ENCODE measurements at places on chromosomes 6 and 20.

DNA sequence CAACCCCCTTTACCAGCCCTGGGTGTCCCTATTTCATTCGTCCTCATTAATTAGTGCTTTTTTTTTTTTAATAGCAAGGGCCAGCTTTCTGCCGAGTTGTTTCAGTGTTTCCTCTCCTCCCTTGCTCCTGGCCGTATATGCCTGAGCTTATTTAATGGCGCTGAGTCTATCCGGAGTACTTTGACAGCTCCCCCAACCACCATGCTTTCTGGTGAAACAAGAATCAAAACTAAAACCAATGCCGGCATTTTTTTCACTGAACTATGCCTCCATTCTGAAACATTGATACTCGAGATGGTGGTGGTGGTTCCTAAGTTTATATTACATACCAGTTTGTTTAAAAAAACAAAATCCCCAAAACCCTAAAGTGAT lies 1.2 kb downstream of the DCBLD1 start:
- DNase-seq = no peak

DNA sequence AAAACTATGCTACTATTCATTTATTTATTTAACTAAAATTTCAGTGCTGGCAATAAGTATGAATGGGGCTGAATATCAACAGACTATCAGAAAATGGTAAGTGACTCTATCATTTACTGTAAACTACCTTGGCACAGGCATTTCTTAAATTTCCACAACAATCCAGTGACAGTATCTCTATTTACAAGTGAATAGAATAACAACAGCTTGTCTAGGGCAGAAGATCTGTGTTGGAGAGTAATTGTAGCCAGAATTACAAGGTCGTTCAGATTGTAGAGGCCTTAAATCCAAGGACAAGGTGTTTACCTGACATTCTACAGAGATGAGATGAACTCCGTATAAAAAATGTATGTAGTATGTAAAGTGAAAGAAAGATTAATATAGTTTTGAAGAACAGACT lies 193.8 kb upstream of the SIM1 start:
- DNase-seq = no peak

DNA sequence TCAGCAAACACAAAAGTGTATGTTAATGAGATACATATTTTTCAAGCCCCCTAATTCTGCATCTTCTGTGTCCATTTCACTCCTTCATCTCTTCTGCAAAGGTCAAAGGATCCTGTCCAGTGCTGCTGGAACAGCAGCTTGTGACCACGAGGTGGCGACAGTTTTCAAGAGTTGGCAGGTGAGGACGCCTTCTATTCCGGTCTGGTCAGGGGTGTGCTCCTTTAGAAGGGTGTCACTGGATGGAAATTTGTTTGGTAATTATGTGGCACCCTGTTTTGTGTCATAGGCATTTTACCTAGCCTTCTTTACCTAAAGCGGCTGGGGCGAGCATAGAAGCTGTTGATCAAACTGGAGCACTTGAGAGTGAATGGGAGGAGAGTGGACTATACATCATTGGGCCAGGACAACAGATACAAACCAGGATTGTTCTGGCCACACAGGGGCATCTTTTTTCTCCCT lies 32.9 kb upstream of the ERVFRD-1 start:
- peak; percentile 82 for DNase-seq

GRCh38 chr20:19867074-19867473 lies 109.0 kb downstream of the RIN2 start:
- DNase-seq = no peak

GRCh38 chr6:34022250-34022872 lies 123.5 kb downstream of the GRM4 start:
- DNase-seq = no peak

GRCh38 chr6:17621003-17621402 lies 20.9 kb downstream of the FAM8A1 start:
- DNase-seq = no peak

- peak; percentile 94 for DNase-seq
These were observed 29.8 kb downstream of the RHAG start for GRCh38 chr6:49606721-49607390.

DNA sequence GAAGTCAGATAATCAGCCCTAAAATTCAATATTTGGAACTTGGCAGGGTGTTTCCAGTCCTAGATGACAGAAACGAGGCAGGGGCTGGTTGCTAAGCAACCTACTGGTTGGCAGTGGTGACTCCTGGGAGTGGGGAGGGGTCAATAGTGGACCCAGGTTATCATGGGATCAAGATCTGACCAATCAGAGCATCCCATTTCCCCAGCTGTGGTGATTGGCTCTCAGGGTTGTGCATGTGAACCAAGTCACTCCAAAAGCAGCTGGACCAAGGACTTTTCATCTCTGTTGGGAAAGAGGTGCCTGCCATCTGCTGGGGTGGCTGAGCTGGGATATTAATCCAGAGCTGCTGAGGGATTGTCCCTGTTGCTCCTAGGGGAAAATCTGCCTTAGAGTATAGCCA lies 253.4 kb downstream of the PREX1 start:
- peak; percentile 2 for DNase-seq

GRCh38 chr20:45028424-45029136 lies 62.3 kb downstream of the STK4 start:
- DNase-seq = no peak

DNA sequence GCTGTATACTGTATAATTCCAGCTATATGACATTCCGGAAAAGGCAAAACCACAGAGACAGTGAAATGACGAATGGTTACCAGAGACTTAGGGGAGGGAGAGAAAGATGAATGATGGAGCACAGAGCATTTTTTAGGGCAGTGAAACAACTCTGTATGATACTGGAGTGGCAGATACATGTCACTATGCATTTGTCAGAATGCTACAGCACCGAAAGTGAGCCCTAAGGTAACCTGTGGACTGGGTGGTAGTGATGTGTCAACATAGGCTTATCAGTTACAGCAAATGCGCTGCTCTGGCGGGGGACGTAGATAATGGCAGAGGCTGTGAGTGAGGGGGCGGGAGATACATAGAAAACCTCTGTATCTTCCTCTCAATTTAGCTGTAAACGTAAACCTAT lies 201.3 kb upstream of the SSTR4 start:
- DNase-seq = no peak

DNA sequence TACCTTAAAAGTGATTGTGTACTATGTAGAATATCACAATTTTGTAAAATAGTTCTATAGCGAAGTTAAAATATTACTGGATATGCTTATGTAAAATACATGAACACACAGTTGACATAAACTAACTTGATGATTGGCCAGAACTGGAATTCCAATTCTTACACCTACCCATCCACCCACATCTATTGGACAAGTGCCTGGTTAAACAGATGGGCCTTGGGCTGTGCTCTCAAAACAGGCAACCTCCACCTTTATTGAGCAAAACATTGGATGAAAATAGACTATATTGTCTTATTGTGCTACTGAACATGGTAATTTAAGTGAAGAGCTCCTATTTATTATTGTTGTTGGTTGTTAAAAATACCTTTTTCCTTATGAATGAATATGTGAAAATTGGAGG lies 154.0 kb upstream of the FLRT3 start:
- no peak for DNase-seq

- no peak for DNase-seq
These were observed 34.6 kb downstream of the EDN1 start for GRCh38 chr6:12324748-12325147.

GRCh38 chr6:76671751-76672150 lies 599.3 kb upstream of the IMPG1 start:
- DNase-seq = no peak

DNA sequence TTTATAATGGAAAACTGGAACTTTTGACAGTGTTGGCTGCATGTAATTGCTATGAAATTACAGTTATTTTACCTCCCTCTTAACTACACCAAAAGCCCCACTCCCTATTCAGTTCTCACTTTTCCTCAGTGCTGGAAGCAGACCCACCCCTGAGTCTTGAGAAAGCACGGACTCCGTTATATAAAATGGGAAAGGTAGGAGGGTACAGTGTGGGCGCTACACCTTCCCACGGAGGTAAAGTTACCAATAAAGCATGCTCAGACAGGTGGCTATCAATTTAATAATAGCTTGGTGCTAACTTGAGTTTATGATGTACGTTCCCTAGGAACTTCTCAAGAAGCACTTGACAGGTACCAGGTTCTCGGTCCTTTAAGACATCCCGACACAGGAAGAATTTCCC lies 59.0 kb downstream of the CLIC5 start:
- no peak for DNase-seq

DNA sequence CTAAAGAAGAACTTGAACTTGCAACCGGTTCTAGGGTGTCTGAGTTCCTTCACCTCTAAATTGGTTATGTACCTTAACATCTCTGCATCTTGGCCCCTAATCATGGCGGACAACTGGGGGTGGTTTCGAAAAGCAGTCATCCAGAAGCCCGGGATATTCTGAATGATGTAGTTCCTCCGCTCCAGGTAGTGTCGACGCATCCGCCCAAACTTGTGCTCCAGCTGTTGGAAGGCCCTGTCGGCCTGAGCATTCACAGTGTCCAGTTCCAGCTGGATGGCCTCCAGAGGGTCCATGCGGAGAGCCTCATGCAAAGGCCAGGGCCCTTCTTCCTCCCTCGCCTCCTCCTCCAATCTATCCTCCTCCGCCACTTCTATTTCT lies 887 bp downstream of the TSPYL1 start:
- peak; percentile 75 for DNase-seq

GRCh38 chr20:20327746-20328145 lies 40.2 kb upstream of the INSM1 start:
- no peak for DNase-seq

DNA sequence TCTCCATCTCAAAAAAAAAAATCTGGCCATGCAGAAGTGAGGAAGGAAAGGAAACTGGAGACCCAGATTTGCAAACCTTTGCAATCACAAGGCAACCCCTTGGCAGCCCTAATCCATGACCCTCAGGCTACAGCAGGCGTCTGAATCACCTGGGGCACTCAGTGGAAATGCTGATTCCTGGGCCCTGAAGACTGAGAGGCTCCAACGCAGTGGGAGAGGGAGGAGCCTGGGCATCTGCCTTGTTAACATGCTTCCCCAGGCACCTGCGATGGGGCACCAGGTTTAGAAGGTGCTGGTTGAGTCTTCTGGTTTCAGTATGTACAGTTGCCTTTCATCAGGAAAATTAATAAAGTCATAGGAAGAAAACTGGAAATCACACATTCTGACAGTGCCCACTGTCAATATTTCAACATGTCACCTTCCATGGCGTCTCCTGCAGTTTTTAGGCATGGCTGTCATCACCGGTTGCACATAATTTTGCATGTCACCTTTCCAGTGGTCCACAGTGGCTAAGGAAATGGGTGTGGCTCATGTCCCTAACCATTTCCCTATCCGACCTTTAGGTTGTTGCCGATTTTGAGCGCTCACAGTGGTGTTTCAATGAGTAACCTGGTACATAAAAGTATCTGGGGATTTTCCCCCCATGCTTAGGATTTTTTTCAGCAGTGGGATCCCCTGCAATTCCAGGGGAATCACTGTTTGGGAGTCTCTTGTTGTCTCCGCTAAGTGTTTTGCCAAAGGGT lies 56.9 kb downstream of the PREX1 start:
- no peak for DNase-seq

DNA sequence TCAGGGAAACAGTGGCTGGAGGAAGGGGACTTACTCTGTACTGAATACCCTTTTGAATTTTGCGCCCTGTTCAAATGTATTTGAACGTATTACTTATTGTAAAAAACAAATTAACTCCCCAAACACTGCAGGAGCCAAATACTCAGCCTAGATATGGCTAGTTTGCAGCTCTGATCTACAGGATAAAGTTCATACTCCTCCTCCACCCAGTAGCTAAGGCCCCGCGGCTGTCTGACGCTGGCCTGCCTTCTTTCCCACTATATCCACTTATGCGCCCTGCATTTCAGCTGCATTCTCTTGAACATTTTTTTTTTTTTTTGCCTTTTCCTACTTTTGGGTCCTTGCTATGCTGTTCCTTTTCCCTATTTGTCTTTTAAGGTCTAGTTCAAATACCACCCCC lies 6.5 kb downstream of the GSS start:
- no peak for DNase-seq

- peak; percentile 45 for DNase-seq
These were observed 6.4 kb downstream of the FAM83D start for GRCh38 chr20:38932457-38933120.

- DNase-seq = peak; percentile 54
These were observed 2.3 kb downstream of the E2F3 start for GRCh38 chr6:20403766-20404640.

DNA sequence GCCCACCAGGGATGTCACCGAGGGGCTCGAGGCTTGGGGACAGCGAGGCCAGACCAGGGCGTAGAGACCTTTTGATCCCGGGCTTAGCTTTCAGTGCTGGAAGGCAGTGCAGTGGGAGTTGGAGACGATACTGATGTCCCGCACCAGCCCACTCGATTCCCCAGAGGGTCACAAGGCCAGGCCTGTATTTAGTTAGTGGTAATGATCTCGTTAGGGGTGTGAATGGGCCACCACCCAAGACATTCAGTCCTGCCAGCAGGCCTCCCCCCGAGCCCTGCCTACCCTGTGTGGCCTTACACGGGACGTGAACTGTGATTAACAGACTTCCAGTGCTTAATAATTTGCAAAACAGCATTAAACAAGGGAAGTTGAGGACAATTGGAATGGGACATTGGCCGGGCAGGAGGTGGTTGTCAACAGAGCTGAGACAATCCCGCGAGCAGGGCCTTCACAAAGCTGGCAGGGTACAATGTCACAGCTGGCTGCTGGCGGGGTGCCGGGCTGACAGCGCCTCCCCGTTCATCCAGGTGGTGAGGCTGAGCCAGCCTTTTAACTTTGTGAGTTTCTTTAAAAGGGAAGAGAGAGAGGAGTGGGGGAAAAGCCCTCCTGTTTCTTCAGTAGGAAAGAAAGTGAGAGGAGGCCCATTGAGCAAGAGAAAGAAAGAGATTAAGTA lies 175.3 kb upstream of the RALGAPA2 start:
- DNase-seq = peak; percentile 4

GRCh38 chr6:109920911-109921310 lies 57.2 kb upstream of the GPR6 start:
- DNase-seq = no peak

GRCh38 chr20:3175270-3175669 lies 1.9 kb upstream of the LZTS3 start:
- no peak for DNase-seq

- no peak for DNase-seq
These were observed 991.9 kb downstream of the EPHA7 start for GRCh38 chr6:92427453-92427852.

- DNase-seq = no peak
These were observed 74.4 kb upstream of the FBXL4 start for GRCh38 chr6:99022039-99022609.

DNA sequence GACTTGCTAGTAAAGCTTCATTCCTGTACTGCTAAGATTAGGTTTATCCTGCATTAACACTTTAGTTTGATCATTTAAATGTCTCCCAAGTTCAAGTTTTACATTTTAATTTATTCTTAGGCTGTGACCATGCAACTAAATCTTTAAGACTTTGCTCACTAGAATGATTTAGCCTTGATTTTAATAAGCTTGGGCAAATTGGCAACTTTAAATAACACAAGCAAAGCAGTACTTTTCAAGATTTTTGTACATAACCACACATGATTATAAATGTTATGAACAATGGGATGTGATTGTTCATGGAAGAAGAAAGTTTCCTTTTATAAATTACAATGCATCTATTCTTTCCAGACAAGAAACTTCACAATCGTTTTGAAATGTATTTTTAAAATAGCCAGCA lies 948.0 kb upstream of the EPHA7 start:
- DNase-seq = no peak

- no peak for DNase-seq
These were observed at the start of gene TMEM239 for GRCh38 chr20:2816030-2816582. TSS of gene TMEM239 (plus strand) at chr20:2816364. CDS start at chr20:2816555, 191 bp downstream.
